ENCODE measurements at places on chromosomes 12 and 14. TPM values are rescaled to one million over a fixed set of nuclear protein-coding genes. Genes with fewer than 3 reads are reported as not detected.

Gene PRH1
- 39.7 TPM for total RNA-seq

Gene PLBD1
- total RNA-seq, result 0.87 TPM

Gene SDR9C7
- not detected for total RNA-seq

Gene RAD51B
- total RNA-seq, result 60.6 TPM

Gene FOXA1
- total RNA-seq, result not detected

Gene KCNC2
- total RNA-seq, result not detected

Gene ADAM21
- not detected for total RNA-seq

Gene CRADD
- 15.1 TPM for total RNA-seq

Gene ALX1
- total RNA-seq, result not detected

Data from B cell (primary cell).